Cerebellar cortex (tissue), 1 donor: ENCODE measurements at places on chromosomes 7 and 10.

GRCh38 chr10:123883673-123884320 lies 7.8 kb downstream of the CPXM2 start:
- no peak for DNase-seq

GRCh38 chr7:55235115-55235514 lies 130.0 kb upstream of the LANCL2 start:
- DNase-seq: no peak

DNA sequence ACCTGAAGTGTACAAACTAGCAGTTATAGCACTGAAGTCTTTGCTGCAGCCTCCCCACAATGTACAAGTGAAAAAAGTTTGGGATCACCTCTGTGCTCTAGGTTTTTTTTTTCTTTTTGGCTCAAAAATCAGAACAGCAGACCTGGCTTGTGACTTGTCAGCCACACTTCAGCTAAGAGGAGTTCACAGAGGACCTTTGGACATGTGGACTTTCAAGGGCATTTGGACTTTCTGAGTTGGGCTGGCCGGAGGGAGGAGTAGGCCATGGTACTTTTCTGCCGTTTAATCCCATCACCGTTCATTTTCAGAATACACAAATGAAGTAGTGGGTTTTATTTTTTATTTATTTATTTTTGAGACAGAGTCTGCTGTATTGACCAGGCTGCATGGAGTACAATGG lies 21.9 kb upstream of the ACSL5 start:
- DNase-seq: no peak

DNA sequence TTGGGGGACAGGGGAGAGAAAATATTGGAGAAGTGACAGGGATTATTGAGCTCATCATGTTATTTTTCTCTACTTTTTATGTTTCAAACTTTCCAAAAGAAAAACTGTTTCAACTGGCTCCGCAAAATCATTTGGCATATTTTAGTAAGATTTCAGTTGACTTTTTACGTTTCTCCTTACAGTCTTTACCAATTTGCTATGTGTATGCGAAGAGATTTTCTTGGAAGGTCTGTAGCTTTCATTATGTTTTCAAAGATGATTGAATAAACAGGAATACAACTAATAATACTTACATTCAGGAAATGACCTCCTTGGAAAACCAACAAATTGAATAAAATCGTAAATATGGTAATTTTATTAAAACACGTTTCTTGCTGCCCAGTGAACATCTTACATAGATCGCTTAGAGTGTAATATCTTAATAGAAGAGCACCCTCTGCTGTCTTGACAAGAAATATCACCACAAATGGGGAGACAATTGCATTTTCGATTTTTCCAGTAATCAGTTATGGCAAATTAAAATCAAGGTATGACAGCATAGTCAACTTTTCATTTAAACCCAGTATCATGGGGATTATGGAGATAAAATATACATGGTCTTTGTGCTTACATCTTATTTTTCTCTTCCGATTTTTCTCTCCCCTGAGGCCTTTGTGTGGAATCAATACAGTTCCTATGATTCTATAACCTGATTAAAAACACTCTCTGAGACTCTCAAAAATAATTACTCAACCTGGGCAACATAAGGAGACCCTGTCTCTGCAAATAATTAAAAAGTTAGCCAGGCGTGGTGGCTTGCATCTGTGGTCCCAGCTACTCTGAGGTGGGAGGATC lies 43.1 kb downstream of the MBL2 start:
- no peak for DNase-seq

DNA sequence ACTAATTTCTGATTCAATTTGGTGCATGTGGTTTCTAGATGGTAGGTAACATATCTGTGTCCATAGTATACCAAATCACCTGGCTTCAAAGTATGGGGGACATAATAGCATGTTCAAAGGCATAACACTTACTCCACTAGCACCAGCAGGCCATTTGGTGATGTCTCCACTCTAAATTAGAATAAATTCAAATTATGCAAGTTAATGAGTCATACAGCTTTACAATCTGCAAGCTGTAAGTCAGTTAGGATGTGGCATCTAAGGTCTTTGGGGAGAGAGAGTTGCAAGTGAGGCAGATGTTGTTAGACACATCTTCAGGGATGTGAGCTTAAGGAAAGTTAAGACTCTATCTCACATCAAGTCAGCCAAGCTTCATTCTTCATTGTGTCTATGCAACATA lies 506.4 kb upstream of the GRM3 start:
- DNase-seq: no peak
